ENCODE measurements at places on chromosomes 11 and 22. TPM values are rescaled to one million over a fixed set of nuclear protein-coding genes. Genes with fewer than 3 reads are reported as not detected.

DNA sequence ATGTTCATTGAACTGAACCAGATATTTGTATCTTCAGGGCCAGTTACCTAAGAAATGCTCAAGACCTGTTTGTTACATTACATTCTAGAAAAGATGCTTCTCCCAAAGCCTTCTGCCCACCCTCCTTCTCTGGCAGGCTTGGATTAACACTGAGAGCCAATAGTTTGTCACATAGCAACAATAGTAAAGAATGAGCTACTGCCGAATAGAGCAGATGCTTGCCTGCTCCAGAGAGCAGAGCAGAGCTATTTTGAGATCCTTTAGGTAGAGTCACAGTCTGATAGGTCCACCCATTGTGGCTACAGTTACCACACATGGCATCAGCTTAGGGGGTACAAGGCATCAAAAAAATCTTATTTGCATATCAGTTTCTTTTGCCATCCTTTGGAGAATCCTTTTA lies 13.5 kb upstream of the EP300 start:
- no peak for DNase-seq

- DNase-seq = no peak
Observed at GRCh38 chr22:41358927-41359326, 22.8 kb upstream of the TEF start.

DNA sequence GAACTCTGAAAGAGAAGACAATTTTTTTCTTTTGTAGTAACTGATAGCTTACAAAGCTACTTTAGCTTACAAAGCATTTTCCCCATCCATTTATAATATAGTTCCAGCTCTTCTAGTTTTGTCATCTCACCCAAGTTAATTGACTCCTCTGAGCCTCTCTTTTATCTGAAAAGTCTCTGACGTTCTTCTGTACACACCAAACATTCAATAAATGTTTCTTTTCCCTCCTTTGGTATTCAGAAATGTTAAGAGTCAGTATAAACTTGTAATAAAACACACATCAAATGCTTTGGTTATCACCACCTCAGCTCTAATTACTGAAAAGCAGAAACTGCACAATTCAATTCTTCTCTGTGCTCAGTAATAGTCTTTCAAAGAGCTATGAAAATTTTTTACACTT lies 5.9 kb downstream of the CCDC90B start:
- DNase-seq = no peak

- no peak for DNase-seq
Observed at GRCh38 chr22:20235389-20235991, 32.6 kb downstream of the RTN4R start.

DNA sequence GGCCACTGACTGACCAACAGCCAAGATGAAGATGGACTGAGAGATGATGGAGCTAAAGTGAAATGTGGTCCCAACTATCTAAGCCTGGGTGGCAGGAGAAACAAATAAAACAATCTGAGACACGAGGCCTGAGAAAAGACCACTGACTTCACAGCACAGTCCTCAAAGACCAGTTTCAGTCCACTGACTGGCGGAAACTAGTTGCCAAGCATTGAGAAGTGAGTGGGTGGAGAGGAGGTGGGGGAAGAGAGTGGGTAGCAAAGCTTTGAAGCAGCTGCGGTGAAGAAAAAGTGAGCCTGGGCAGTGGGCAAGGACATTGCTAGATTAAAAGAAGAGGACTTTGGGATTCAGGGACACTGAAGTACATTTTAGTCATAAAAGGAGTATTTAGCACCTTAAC lies 1.9 kb downstream of the MS4A1 start:
- no peak for DNase-seq

DNA sequence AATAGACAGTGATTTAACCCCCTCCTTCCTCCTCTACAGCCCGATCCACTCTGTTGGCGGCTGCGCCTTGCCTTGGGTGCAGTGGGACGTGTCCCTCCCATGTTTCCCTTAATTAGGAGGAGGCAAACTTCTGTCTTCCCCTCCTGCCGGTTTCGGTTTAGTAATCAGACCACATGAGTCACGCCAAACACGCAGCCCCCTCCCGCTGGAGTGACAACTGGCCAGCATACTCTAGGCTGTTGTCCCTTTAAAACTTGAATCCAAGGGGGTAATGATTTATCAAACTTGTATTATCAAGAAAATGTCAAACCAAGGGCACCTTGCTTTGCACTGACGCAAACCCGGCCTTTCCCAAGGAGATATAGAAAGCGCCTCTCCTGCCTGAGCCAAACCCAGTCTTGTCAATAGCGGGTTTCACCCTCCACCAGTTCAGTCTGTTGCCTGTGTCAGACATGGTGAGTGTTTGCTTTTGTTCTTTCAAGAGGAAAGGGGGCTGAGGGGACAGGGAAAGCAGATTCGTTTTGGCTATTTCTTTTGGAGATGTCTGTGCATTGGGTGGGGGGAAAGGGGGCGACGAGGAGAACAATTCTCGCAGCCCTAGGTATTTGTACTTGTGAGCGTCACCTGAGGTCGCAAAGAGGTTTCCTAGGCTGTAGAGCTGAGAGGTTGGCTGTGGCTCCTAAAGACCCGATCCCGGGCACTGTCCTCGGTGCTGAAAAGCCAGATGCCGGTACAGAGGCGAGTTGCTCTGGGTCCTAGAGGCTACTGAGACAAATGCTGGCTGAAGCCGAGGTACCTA lies at the start of gene SLC6A5:
Gene SLC6A5 (plus strand): TSS at position 388 of the 799 bp plus-strand sequence. CDS start 65 bp downstream, at position 453.
- peak; percentile 69 for DNase-seq

DNA sequence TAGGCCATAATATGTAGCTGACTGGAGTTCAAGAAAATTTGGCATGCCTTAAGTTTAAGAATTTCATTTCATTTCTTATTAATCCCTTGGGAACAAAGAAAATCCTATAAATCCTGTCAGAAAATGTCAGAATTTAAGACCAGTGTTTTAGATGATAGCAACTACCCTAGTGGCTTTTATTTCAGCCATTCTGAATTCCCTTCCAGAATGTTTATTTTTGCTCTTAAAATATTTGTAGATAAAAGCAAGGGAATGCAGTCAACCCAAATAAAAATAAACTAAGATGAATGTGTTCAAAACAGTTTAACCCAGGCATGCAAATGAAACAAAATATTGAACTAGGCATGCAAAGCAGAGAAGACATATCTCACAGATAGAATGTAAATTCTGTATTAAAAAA lies 356.9 kb upstream of the LRRC4C start:
- no peak for DNase-seq

DNA sequence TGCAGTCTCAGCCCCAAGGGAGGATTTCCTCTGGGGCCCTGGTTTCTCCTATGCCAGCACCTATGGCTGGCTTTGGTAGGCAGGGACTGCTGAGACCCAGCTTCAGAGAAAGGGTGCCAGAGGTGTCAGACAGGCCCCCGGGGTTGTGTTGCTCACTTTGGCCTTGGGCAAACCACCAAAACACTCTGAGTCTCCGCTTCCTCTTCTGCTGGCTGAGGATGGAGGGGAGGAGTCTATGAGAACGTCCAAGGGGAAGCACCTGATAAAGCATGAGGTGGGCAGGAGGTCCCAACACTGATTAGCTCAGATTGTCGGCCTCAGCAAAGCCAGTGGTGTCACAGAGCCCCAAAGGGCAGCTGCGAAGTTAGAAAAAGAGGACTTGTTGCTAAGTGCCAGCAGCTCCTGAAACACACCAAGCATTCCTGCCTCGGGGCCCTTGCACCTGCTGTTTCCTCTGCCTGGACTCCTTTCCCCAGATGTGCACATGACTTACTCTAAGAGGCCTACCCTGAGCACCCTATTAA lies 10.5 kb downstream of the SMTNL1 start:
- no peak for DNase-seq

DNA sequence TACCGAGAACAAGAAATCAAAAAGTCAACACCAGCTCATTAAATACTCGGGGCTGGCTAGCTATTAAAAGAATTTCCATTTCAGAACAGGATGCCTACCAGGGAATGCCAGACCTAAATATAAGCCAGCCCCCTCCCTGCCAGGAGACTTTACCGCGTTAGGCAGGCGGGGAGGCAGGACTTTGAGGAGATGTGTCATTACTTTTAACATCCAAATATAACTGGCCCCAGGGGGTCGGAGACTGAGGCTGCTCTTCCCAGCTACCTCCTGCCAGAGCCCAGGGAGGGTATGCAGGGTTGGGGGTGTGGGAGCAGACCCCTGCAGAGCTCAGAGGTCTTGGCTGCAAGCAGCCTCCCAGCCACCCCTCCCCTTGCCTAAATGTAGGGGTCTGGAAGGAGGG lies 183.5 kb downstream of the DSCAML1 start:
- DNase-seq = no peak

- DNase-seq = no peak
Observed at GRCh38 chr11:58805065-58805464, 39.4 kb downstream of the GLYATL2 start.

- no peak for DNase-seq
Observed at GRCh38 chr22:46567471-46567870, 30.1 kb upstream of the CELSR1 start.

- DNase-seq = peak; percentile 70
Observed at GRCh38 chr11:72724851-72725723, 27.1 kb downstream of the ARAP1 start.

DNA sequence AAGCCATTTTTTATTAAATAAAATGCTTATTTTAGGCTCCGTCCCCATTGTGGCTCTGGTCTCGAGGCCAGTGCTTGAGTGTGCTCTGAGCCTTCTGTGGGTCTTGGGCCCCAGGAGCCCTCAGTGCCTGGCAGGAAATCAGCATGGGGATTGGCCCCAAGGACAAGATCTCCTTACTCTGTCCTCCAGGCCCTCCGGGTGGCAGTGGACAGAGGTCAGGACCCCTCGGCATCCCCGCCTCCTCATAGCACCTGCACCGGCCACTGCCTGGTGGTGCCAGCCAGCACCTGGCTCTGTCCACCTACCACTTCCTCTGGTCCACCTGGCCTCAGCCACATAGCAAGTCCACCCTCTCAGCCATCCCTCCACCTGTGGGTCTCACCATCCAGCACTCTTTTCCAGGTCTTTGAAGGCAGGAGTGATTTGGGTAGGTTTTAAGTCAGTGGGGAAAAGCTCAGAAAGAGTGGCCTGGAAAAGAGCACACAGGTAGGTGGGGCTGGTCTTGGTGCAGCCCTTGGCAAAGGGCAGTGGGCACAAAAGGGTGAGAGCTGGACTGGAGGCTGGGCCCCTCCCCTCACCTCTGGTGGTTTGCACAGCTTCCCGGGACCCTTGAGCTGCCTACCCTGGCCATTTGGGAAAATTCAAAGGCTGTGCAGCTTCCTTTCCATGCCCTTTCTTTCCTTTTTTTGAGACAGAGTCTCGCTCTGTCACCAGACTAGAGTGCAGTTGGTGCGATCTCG lies 3.5 kb downstream of the CLDN5 start:
- DNase-seq = no peak

DNA sequence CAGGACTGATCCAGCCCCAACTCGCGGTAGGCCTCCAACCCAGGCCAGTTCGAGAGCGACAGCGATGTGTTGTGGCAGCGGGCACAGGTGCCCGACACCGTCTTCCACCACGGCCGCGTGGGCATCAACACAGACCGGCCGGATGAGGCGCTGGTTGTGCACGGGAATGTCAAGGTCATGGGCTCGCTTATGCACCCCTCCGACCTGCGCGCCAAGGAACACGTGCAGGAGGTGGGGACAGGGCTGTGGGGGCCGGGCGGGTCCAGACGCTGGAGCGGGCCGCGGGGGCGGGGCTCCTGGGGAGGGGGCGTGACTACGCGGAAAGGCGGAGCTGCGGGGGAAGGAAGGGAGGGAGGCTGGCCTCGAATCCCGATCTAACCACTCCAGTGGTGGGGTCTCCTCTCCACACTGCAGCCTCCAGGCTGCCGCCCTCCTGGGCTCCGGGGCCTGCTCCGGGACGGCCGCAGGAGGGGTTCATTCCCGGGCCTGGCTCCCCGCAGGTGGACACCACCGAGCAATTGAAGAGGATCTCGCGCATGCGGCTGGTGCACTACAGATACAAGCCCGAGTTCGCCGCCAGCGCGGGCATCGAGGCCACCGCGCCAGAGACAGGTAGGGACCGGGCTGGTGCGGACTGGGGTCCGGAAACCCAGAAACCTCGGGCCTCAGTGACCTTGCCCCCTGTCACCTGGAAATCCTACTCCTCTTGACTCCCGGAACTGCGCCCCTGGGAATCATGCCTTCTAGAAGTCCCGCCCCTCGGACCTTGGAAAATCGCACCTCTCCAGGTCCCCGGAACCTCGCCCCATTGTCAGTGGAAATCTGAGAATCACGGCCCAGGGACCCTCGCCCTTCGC lies 14.9 kb downstream of the TMEM258 start:
- DNase-seq = peak; percentile 85

DNA sequence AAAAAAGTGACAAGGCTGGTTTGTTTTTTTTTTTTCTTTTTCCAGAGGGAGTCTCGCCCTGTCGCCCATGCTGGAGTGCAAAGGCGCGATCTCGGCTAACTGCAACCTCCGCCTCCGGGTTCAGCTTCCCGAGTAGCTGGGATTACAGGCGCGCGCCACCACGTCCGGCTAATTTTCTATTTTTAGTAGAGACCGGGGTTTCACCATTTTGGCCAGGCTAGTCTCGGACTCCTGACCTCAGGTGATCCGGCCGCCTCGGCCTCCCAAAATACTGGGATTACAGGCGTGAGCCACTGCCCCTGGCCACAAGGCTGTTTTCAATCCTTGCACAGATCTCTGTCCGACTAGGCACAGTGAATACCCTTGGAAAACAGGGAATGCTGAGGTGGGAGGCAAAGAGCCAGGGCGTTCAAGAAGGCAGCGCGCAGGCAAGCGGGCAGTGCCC lies 566 bp downstream of the ATP6V1E1 start:
- DNase-seq = no peak

DNA sequence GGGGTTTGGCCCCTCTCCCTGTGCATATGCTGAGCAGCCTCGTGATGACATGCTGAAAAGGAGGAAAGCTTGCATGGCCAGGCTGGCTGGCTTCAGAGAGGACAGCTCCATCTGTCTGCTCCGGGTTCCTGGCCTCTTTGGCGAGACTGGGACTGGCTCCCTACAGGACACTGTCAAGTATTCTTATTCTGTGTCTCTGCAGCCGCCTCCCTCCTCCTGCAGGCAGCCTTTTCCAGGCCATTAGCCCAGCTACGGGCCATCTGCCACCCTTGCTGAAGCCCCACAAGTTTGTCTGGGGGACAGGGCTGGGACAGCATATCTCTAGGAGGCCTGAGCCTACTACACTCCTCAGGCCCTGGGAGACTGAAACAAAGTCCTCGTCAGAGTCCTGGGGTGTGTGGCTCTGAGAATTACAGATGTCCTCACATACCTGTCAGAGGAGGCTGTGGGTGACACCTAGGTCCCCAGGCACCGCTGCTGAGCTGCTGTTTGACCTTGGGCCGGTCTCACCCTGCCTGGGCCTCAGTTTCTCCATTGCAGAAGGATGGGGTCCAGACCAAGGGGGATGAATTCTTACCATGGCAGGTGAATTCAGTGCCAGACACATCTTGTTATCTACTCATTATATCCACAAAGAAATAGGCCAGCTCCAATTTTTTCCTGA lies 11.0 kb downstream of the MRGPRG start:
- DNase-seq = peak; percentile 11

GRCh38 chr11:8775332-8775731 lies 92.7 kb downstream of the RPL27A start:
- peak; percentile 61 for DNase-seq

GRCh38 chr22:37559901-37560607 lies at the start of gene CDC42EP1:
Gene CDC42EP1 (plus strand): TSS chr22:37560480. CDS start chr22:37566350, 5,870 bp downstream.
- DNase-seq = peak; percentile 86

GRCh38 chr11:132632641-132633124 lies 899.6 kb downstream of the OPCML start:
- DNase-seq = no peak

The CEP126 gene
- 5.8 TPM for total RNA-seq

The IGLL1 gene
- total RNA-seq = not detected

The CNTF gene
- 1.1 TPM for total RNA-seq

The ACTN3 gene
- not detected for total RNA-seq
